HT-29 (cell line): ENCODE measurements at places on chromosomes 7 and 10.

GRCh38 chr7:90706072-90706716 lies 110.1 kb downstream of the CDK14 start:
- DNase-seq, result no peak

DNA sequence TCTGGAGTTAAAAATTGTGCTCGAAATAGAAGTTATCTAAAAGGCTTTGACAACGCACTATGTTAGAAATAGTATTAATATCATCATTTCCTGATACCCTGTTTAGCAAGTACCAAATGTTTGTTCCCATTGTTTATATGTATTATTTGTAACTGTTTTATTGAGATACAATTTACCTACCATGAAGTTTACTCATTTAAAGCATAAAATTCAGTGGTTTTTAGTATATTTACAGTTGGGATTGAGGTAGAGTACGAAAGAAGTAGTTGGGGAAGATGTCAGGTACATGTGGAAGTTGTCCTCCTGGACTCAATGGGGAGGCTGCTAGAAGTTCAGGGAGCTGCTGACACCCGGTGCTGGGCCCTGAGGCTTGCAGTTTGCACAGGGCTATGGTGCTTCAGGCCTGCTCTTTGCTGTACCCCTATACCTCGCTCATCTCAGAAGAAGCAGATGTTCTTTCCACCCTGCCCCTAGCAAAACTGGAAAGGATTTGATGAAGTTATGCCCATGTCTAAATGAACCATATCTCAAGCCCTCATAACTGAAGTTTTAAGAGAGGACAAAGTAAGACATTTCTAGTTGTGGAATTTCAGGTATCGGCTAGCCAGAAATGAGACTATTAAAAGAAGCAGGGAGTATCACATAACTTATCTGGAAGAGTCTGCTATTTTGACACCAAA lies 25.2 kb upstream of the WNT16 start:
- DNase-seq, result no peak

- no peak for DNase-seq
These were observed 287.2 kb downstream of the TNS3 start for GRCh38 chr7:47294556-47295222.

DNA sequence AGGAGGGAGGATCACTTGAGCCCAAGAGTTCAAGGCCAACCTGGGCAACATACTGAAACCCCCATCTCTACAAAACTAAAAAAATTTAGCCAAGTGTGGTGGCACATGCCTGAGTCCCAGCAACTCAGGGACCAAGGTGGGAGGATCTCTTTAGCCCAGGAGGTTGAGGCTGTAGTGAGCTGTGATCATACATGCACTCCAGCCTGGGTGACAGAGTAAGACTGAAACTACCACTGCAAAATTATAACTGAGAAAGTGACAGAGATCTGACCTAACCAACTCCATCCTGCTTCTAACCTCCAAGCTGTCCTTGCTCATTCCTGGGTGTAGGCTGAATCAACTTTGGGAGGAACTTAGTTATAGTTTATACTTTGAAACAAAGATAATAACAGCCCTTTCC lies 59.4 kb downstream of the HTR7 start:
- DNase-seq, result no peak

GRCh38 chr10:76735866-76736265 lies 901.7 kb downstream of the KCNMA1 start:
- DNase-seq, result no peak

- DNase-seq, result no peak
These were observed 114.8 kb upstream of the ADO start for GRCh38 chr10:62689712-62690111.

DNA sequence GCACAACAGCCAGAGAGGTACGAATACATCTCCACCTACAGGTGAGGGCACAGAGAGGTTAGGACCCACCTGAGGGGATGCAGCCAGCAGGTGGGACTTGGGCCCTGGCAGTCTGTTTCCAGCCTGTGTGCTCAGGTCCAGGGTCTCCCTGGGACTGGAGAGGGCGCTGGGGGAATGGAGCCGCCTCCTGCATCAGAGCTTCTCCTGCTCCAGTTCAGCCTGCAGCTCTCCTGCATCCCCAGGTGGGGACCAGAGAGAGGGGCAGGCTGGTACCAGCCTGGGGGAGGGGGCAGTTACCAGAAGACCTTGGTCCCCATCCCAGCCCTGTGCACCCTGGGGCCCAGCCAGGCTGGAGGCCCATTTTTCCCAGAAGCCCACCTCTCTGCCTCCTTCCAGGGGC lies 80.7 kb downstream of the LHPP start:
- DNase-seq, result no peak

DNA sequence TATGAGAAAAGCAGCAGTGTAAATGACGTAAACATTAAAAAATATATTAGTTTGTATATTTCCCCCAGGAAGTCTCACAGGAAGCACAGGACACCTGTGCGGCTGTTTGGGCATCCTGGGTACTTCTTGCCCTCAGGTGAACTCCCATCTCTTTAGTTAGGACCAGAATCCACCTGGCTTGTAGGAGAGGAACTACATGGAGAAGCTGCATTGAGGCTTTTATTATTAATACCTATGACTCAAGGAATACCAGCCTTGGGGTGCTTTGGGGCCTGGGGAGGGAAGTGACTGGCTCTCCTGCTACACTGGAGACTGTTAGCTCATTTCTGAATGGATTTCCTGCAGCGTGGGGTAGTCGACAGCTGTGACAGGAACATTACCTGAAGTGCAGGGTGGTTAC lies 40.0 kb upstream of the GSDME start:
- DNase-seq, result no peak

- DNase-seq, result no peak
These were observed 429.9 kb downstream of the SORCS3 start for GRCh38 chr10:105070952-105071351.

DNA sequence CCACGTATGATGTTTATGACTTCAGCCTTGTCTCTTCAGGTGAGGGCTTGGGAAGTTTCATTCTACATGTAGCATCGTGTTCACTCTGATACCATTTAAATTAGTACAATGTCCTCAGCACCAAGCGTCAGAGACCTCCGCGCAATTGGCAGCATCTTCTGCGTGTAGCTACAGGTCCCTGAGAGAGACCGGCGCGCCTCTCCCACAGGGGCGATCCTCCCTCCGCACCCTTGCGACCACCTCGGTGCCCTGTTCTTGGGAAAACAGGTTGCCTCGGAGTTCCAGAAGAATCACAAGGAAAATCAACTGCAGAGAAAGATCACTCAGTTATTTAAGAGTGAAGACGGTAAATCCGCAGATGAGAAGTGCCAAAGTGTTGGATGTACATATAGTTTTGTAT lies 206.2 kb downstream of the GATA3 start:
- no peak for DNase-seq

GRCh38 chr7:69908454-69908853 lies 310.2 kb downstream of the AUTS2 start:
- DNase-seq, result no peak

- no peak for DNase-seq
These were observed 39.5 kb downstream of the CNPY1 start for GRCh38 chr7:155506854-155507337.

DNA sequence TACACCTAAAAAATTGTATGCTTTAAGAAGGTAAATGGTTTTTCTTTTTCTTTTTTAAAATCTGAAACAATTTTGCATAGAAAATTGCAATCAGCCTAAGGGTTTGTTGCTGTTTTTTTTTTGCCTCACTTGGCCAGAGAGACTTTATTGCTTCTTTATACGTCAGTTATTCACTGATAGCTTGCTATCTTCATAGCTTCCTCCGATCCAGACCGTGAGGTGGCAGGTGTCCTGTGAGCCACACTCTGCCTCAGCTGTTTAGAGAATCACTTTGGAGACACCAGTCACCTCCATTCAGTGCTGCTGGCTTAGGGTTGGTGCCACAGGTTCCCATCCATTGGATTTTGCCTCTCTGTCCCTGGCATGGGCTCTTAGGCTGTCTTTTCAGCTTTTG lies 68.0 kb downstream of the HHEX start:
- no peak for DNase-seq

DNA sequence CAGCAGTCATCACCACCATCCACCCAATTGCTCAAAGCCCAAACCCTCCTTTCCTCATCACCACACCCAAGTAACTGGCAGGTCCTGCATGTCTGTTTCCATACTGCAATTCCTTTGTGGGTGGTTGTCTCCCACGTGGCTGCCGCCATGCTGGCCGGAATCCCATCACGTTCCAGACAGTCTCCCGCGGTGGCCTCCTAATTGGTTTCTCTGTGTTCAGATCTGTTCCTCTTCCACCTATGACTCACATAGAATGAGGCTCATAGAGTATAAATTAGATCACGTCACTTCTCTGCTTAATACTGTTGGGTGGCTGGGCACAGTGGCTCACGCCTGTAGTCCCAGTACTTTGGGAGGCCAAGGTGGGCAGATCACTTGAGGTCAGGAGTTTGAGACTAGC lies 813.0 kb downstream of the TYW1 start:
- DNase-seq, result no peak
